ENCODE measurements at places on chromosomes 11 and 22. TPM values are rescaled to one million over a fixed set of nuclear protein-coding genes. Genes with fewer than 3 reads are reported as not detected.

The ALDH3B1 gene
- 104 TPM for total RNA-seq

The SMTNL1 gene
- not detected for total RNA-seq

The ZP1 gene
- total RNA-seq = not detected

The IGLL1 gene
- not detected for total RNA-seq

Data from lower lobe of right lung (tissue), 2 donors.